ENCODE measurements at places on chromosomes 2 and 18.

DNA sequence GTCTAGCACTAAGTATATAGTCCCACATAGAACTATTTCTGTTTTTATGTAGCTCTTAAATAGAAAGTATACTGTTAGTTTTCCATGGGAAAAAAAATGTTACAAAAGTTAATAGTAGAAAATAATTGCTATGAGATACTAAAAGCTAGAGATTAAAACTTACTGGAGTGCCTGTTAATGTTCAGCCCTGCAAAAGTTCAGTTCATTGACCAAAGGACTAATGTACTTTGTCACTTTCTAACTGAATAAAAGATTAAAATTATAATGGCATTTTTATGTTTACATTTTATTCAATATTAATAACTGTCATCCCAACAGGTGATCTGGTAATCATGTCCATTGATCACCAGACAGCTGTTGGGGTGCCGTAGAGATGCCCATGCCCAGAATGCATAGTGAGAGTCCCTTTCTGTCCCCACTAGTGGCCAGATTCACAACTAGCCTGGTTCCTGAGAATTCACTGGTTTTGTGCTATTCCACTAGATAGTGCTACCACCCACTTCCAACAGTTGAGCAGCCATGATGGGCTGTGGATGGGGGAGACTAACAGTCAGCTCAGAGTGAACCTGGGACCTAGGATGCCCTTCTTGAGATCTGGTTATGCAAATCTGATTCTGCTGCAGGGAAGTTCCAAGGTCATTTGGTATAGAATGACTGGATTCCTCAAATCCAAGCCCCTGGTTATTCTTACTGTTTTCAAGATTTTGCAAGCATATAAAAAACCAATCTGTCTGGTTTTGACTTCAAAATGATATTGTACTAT is 57.8 kb downstream of the AFTPH start:
- no peak for DNase-seq

DNA sequence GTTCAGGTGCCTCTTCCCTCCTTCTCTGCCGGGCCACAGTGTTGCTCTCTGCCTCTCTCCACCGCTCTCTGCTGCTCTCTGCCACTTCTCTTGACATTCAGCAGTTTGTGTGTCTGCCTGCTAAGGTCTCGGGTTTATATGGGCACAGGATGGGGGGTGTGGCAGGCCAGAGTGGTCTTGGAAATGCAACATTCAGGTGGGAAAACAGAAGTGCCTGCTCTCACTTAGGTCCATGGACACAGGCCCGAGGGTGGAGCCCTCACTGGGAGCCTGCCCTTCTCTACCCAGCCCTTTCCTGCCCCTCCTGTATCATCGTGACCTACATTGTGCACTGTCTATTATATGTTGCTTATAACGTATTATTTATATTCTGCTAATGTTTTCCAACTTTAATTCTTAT is 120.8 kb upstream of the TMEM18 start:
- no peak for DNase-seq

DNA sequence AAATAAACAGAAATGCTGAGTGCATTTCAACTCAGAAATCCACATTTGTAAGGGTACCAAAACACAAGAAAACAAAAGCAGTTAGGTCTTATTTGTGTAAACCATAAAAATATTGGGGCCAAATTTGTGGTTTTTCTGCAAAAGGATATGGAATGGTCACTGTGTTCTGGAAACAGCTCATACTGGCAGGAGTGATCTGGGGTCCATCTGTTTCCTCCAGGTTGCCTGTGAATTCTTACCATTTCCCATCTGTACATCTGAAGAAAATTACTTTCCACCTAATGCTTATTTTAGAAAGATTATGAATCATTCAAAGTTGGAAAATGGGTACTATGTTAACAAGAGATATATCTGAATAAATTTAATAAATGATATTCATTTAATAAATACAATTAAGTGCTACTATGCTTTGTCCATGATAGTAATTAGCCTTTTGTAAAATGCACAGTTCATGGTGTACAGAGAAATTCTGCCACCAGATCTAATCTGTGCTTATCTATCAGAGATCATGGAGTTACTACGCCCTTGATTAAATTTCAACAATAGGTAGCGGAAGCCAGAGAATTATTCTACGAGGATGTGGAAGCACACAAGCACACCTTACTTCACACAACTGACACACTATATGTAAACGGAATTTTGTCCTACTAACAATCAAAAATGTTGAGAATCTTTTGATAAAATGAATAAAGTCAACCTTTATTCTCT is 10.9 kb downstream of the ALS2 start:
- DNase-seq = no peak

DNA sequence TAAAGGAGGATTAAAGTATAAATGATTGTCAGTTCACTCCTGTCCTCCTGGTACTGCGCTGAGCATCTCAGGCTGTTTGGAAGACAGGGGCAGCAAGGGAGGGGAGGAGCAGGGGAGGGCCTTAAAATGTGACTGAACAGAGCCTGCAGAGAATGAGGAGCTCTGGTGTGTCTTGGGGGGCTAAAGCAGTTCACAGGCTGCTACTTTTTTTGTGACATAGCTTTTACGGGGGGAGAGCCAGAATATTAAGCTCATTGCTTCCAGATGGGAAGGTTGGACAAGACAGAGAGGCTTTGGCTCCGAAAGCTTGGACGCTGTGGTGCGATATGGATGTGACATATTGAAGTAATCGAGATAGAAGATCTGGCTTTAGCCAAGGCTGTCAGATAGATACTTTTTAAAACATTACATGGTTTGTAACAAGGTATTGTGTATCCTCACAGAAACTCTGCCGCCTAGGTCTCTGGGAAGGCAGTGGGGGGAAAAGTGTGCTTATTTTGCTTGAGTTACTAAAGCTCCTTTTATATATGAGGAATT is 40.5 kb downstream of the RDH14 start:
- no peak for DNase-seq

- no peak for DNase-seq
Observed at GRCh38 chr18:75100832-75101630, 107.9 kb downstream of the PTGR3 start.

GRCh38 chr2:52918551-52918950 is 849.1 kb upstream of the CHAC2 start:
- DNase-seq = no peak

Data from neuronal stem cell (in vitro differentiated cells).